Small intestine (tissue), 16 donors: ENCODE measurements at places on chromosomes 5 and 9.

DNA sequence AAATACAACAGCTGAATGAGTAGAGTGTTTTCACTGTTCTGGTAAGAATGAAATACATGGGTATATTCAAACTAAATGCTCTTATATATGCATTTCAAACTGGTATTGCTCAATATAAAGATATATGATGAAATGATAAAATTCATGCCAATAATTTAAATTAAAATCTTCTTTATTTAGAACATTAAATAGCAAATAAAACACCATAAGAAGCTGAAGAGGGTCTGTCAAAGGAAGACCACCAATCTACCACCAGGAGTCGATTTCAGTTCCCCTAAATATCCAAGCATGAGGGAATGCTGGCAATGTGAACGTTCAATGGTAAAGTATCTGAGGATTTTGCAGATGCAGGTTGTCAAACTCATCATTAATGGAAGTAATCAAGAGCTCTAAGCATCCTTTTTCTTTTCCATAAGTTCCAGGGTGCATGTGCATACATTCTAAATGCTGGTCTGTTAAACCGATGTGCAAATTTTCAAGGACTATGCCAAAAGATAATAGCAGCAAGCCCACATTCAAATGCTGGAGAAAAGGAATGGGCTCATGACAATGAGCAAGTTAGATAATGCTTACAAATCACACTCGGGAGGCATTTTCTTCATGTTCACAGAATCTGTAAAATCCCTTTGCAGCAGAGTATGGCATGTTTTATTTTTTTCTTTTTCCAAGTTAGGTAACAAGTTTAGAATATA is 118.8 kb upstream of the MTAP start:
- no peaks in the 10 kb centered on the region for H3K36me3 ChIP-seq
- H3K4me3 ChIP-seq: no peak overlapping the region
- DNase-seq: no peak
- H3K4me1 ChIP-seq: no peaks in the 10 kb centered on the region
- H3K27me3 ChIP-seq: no peaks in the 10 kb centered on the region

- no peak for DNase-seq
- H3K27ac ChIP-seq: no peak overlapping the region
- no peaks in the 10 kb centered on the region for H3K27me3 ChIP-seq
- no peaks in the 10 kb centered on the region for H3K36me3 ChIP-seq
- no peak overlapping the region for H3K4me3 ChIP-seq
Measured at GRCh38 chr5:6676702-6677101, 36.5 kb upstream of the TENT4A start.

DNA sequence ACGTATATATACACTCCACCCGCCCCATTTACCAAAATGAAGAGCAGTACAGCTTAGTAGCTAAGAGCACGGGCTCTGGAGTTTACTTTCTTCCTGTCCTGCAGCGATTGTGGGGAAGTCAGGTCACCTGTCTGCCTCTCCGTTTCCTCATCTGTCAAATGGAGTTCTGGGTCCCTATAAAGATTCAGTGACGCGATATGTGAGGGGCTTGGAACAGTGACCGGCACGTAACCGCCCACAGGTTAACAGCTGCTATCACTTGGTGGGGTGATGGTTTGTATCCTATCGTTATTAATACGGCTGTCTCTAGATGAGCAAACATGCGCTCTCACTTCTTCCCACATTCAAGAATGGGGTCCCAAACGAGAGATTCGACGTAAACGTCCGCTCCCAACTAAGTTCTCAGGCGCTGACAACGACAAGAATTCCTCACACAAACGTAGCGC is 426 bp downstream of the FAM114A2 start:
- H3K27me3 ChIP-seq: no peaks in the 10 kb centered on the region
- no peaks in the 10 kb centered on the region for H3K36me3 ChIP-seq
- no peak for DNase-seq
- peak overlapping the region; percentile 57 for H3K4me3 ChIP-seq

GRCh38 chr5:54251981-54252380 is 58.4 kb downstream of the ARL15 start:
- H3K27me3 ChIP-seq: no peaks in the 10 kb centered on the region
- no peak overlapping the region for H3K27ac ChIP-seq
- H3K4me1 ChIP-seq: no peaks in the 10 kb centered on the region
- H3K36me3 ChIP-seq: peaks cover 5% of the 10 kb centered on the region
- H3K4me3 ChIP-seq: no peak overlapping the region

DNA sequence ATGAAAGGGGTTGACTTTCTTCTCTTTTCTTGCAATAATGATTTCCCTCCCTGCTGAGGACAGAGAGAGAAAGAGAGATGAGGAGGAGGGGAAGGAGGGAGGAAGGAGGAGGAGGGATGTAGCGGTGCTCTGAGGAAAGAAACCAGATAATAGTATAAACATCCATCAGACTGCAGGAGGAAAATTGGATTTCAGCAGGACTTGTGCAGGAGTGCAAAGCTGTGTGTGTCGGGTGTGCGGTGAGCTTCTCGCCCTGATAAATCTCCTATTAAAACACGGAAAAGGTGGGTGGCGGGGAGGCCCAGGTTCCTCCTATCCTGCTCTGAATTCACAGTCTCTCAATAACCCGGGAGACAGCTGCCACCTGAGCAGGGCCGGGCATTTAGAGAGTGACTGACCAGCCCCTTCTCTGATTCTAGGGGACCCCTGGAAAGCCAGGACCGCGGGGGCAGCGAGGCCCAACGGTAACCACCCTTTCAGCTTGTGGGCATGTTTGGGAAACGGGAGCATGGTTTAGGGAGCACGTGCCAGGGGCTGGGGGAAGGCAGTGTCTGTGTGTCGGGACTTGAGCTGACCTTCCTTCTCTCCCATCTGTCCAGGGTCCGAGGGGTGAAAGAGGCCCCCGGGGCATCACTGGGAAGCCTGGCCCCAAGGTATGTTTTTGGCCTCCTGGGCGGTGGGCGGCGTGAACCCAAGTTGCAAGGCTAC is 85.8 kb upstream of the FCN2 start:
- no peaks in the 10 kb centered on the region for H3K4me1 ChIP-seq
- H3K4me3 ChIP-seq: no peak overlapping the region
- H3K27ac ChIP-seq: no peak overlapping the region
- H3K27me3 ChIP-seq: no peaks in the 10 kb centered on the region
- no peaks in the 10 kb centered on the region for H3K36me3 ChIP-seq

DNA sequence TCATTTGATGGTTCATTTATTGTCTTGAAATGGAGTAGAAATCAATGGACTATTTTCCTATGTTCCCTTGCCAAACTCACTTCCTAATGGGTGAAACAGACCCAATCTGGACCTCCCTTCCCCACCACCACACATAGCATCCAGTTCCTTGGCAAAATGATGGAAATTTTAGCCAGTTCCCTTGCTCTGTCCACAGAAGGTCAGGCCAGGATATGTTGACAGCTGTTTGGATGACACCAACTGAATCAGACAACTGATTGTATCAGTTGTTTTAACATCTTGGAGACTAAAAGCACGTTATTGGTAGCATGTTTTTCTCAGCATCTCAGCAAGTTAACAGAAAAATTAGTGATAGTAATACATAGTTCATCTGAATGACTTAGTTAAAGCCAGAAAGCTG is 534.8 kb downstream of the PSAT1 start:
- H3K27me3 ChIP-seq: no peaks in the 10 kb centered on the region
- no peaks in the 10 kb centered on the region for H3K36me3 ChIP-seq
- H3K27ac ChIP-seq: no peak overlapping the region
- no peak for DNase-seq

- DNase-seq: no peak
- H3K27ac ChIP-seq: no peak overlapping the region
- H3K4me3 ChIP-seq: no peak overlapping the region
- no peaks in the 10 kb centered on the region for H3K4me1 ChIP-seq
- no peaks in the 10 kb centered on the region for H3K36me3 ChIP-seq
Measured at GRCh38 chr5:19044931-19045695, 942.9 kb downstream of the CDH18 start.

DNA sequence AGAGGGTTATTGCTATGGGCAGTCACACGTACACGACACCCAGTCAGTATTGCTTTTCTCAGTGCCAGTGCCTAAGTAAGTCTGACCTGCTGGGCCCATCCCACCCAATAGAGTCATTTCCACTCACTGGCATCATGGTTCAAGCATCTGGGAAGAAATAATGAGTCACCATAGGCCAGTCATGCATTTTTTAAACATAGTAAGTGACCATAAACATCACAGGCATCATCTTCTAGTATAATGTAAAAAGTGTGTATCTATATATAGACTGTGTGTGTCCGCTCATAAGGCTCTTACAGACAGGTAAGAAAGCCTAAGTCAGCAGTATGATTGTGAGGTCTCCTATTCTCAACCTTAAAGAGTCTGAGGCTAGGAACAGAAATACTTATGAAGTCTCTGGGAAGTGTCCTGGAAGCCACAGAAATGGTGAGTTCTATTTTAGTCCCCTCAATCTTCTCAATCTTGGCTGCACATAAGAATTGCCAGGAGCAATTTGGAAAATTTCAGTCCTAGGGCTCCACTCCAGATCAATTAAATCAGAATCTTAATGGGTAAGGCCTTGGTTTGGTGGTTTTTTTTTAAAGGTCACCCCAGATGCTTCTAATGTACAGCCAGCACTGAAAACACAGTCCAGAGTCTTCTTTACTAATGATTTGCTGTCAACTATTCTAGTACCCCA is 65.2 kb downstream of the ZNF366 start:
- no peaks in the 10 kb centered on the region for H3K27me3 ChIP-seq
- no peak overlapping the region for H3K27ac ChIP-seq
- no peak for DNase-seq
- no peaks in the 10 kb centered on the region for H3K4me1 ChIP-seq
- H3K4me3 ChIP-seq: no peak overlapping the region
- H3K36me3 ChIP-seq: no peaks in the 10 kb centered on the region

- H3K4me3 ChIP-seq: no peak overlapping the region
- peak overlapping the region; percentile 93 for H3K27ac ChIP-seq
- H3K36me3 ChIP-seq: peaks cover 47% of the 10 kb centered on the region
- peaks cover 10% of the 10 kb centered on the region for H3K4me1 ChIP-seq
Measured at GRCh38 chr5:172870291-172870714, 36.3 kb downstream of the ERGIC1 start.

- no peaks in the 10 kb centered on the region for H3K36me3 ChIP-seq
- no peaks in the 10 kb centered on the region for H3K27me3 ChIP-seq
- no peak overlapping the region for H3K27ac ChIP-seq
- H3K4me3 ChIP-seq: no peak overlapping the region
Measured at GRCh38 chr5:179411161-179411841, 66.0 kb upstream of the ADAMTS2 start.
